ENCODE measurements at places on chromosomes 7 and 10.
A peak's percentile ranks its signal among the peaks of the same experiment; 100 is the strongest.

DNA sequence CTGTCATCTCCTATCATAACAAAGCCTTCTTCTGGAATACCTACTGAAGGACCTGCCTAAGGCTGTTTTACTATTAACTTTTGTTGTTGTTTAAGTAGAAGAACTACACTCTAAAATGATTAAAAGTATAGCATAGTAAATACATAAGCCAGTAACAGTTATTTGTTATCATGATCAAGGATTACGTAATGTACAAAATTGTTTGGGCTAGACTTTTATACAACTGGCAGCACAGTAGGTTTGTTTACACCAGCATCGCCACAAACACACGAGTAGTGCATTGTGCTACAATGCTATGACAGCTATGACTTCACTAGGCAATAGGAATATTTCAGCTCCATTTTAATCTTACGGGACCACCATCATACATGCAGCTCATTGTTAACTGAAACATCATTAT lies 169.1 kb downstream of the LRRN3 start:
- DNase-seq, result no peak

GRCh38 chr10:20147684-20148083 lies 331.5 kb downstream of the PLXDC2 start:
- DNase-seq, result no peak

GRCh38 chr10:132634241-132634946 lies 96.8 kb downstream of the INPP5A start:
- no peak for DNase-seq

- no peak for DNase-seq
Observed at GRCh38 chr10:67385089-67385488, 310.9 kb downstream of the CTNNA3 start.

GRCh38 chr10:43254881-43255633 lies 11.8 kb downstream of the RASGEF1A start:
- DNase-seq, result no peak

DNA sequence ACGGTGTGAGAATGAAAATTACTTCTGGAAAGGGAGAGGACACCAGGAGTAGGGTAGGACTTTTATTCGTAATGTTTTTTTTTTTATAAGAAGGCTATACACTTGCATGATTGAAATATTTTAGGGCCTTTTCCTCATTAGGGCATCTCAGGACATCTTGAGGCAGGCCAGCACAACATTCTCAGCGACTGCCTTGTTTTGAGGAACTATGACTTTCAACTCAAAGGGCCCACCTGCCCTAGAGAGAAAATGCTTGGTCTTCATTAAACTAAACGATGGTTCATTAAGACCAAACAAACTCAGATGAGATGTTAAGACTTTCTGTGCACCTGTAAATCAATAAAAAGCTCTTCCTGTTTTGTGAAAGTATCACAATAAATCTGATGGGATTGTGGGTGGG lies 11.3 kb downstream of the NOD1 start:
- DNase-seq, result no peak

GRCh38 chr7:152504367-152504766 lies 68.6 kb upstream of the KMT2C start:
- DNase-seq, result no peak

DNA sequence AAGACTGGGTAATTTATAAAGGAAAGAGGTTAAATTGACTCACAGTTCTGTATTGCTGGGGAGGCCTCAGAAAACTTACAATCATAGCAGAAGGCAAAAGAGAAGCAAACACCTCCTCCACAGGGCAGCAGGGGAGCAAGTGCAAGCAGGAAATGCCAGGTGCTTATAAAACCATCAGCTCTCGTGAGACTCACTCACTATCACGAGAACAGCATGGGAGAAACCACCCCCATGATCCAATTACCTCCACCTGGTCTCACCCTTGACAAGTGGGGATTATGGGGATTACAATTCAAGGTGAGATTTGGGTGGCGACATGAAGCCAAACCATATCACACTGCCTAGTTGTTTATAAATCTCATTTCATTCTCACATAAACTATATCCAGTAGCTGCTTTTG lies 28.0 kb upstream of the CPN1 start:
- DNase-seq, result no peak

- no peak for DNase-seq
Observed at GRCh38 chr10:107422681-107423080, 258.2 kb upstream of the SORCS1 start.

DNA sequence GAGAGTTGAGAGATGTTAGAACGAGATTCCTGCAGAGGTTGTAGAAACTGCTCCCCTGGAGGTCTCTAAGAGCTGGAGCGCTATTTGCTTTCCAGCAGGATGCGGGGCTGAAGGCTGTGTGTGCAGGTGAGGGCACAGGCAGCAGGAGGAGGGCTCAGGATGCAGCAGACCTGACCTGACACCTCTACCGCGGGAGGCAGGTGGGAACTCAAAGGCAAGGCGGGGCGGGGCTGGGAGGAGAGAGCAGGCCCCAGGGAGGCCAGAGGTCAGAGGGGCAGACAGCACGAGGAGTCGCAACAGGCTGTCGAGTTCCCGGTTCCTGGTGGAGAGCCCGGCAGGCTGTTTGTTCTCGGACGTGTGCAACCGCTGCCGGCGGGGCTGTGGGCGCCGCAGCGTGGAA lies 7.9 kb upstream of the CRTAC1 start:
- DNase-seq, result no peak

DNA sequence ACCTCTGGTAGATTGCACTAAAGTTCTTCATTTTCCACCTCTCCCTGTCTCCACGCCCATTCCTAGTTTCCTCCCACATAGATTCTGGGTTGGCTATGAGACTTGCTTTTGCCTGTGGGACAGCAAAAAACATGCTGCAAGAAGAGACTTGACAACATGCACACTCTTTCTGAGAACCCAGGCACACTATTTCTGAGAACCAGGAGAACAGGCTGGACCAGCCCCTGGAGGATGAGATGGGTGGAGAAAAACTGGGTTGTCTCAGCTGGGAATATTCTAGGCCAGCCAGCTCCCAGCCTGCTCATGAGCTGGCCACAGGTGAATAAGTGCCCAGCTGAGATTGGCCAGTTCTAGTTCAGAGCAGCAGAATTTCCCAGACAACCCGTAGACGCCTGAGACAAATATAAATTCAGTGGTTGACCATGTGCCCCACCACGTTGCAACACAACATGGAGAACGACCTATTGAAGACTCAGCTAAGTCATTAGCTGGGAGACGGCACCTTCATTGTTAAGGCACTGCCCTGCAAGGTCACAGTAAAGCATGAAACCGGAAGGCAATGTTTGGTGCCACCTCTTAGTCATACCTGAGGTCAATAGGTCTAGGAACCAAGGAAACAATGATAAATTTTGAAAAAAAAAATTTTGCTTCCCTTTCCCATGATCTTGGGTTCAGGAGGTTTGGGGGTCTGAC lies 92.7 kb upstream of the AKR1E2 start:
- DNase-seq, result no peak

DNA sequence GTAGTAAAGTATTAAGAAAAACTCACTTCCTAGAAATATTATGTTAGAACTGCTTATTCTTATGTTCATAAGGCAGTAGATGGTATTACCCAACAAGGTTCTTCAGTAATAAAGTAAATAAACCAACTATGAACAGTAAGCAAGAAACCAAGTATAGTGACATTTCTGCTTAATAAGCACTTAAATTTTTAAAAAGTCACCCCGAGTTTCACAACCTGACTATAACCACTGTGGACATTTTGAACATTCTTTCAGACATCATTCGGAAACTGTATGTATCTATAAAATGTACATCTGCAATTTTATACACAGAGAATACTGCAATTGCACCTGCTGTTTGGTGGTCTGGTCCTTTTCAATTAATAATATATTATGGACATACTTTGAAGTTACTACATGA lies 1073.6 kb downstream of the XPNPEP1 start:
- DNase-seq, result no peak

DNA sequence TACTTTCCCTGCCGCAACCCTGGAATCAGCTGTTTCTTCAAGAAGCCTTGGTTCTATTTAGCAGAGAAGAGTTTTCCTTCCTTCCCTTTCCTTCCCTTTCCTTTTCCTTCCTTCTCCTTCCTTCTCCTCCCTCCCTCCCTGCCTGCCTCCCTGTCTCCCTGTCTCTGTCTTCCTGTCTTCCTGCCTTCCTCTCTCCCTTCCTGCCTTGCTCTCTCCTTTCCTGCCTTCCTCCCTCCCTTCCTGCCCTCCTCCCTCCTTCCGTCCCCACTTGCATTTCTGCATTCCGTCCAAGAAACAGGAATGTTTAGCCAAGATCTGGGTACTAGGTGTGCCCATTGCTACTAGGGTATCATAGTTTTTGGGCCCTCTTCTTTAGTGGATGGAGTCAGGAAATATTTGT lies 21.9 kb downstream of the SND1 start:
- DNase-seq, result no peak

DNA sequence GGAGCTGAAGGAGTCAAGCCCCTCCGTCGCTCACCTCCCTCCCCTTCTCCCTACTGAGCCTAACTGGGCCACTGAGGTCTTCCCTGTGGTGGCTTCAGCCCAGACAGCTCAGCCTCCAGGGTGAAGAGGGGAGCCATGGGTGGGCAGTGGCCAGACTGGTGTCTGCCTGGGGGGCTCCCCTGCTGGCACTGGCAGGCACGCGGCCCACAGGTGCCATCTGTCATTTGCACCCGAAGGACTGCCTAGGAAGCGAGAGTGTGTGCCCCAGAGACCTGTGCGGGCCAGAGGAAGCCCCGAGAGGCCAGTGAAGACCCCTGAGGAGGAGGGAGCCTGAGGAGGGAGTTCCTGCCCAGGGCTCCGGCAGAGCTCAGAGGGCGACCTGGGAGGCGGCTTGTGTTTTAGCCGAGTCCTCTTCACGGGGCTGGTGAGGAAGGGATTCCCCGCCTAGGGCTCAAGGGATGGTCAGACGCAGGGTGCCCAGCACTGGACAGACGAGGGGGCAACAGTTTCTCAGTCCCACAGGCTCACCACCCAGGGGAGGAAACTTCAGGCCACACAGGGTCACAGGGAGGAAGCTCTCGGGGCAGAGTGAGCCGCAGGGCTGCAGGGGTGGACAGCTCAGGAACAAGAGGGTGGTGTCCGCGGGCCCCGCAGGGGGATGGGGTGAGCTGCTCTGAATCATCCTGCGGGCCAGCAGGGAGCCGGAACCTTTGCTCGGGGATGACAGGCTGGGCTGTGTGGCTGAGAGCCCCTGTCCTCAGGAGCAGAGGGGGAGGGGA lies 76.2 kb upstream of the PPP2R2D start:
- no peak for DNase-seq

DNA sequence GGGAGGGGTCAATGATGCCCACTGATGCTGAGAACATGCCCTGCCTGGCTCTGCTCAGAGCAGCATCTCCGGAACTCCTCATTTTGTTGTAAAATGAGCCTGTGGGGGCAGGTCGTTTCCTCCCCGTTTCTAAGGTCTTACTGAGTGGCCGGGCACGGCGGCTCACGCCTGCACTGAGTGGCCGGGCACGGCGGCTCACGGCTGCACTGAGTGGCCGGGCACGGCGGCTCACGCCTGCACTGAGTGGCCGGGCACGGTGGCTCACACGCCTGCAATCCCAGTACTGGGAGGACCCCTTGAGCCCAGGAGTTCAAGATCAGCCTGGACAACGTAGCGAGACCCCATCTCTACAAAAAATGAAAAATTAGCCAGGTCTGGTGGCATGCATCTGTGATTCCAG lies 39.0 kb upstream of the FOXL3 start:
- DNase-seq, result no peak

DNA sequence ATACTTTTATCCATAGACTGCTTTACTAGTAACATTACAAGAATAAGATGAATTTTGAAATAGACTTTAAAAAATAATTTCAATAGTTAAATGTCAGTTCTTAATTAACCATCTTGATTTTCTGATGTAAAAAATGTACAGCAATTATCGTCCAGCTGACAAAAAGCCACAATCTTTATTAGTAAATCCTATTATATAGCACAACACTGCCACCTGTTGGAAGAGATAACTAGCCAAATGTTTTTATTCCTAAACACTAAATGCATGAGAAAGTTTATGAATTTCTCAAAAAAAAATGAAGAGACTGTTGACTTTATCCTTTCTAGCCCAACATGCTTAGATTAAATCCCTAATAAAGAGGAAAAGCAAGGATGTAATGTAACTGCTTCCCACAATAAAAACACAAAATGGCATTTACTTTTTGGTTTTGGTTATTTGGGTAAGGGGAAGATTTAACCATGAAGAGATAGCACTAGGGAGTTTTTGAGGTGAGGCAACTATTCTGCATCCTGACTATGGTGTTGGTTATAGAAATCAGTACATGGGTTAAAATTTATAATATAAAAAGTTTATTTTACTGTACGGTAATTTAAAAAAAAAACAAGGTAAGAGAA lies 8.0 kb downstream of the COA1 start:
- peak; percentile 28 for DNase-seq

- no peak for DNase-seq
Observed at GRCh38 chr10:132844069-132844809, 58.3 kb upstream of the NKX6-2 start.

- no peak for DNase-seq
Observed at GRCh38 chr10:78657163-78657861, 411.5 kb upstream of the ZMIZ1 start.

GRCh38 chr10:21078410-21079329 lies 181.6 kb upstream of the NEBL start:
- no peak for DNase-seq
